HL-60 (cell line): ENCODE measurements at places on chromosomes 3 and 15.
A peak's percentile ranks its signal among the peaks of the same experiment; 100 is the strongest.

DNA sequence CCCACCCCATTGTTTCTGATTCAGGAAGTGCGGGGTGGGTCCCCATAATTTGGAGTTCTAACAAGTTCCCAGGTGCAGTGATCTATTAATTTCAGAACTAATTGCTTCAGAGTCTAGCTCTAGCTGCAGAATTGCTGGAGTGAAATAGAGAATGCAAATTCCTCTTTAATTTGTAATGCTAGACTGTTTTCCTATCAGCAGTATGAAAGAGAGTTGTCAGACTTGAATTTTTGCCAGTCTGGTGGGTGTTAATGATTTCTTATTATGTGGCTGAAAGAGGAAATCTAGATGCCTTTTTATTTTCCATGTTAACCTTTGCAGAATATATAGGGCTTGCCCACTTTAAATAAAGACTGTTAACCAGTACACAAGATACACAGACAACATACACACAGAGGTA is 23.7 kb downstream of the APH1B start:
- DNase-seq, result no peak

- DNase-seq, result no peak
Observed at GRCh38 chr3:26535151-26535550, 87.4 kb upstream of the LRRC3B start.

DNA sequence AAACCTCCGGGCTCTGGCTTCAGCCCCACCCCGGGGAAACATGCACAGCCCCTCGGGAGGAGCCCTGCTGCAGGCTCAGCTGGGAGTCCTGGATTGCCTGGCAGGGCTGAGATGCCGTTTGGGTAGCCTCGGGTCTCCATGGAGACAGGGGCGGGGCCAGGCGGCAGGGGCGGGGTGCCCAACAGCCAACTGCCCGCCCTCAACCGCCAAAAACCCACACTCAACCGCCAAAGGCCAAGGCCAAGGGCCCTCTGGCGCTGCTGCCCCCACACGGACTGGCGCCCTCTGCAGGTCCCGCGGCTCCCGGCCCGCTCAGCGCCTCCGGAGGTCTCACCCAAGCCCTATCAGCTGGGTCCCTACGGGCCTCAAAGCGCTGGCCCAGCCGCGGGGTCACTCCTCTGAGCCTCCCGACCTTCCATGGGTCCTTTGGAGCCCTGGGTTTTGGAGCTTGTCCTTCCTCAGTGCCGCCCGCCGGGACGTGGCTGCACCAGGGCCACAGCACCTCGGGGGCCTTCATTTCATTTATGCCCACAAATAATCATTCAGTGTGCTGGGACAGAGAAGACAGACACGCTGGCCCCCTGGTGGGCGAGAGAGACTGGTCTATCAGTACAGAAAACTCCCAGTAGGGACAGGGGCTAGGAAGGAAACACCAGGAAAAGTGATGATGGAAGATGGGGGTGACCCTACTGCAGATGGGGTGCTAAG is 33.5 kb upstream of the ACAD9 start:
- peak; percentile 99 for DNase-seq

DNA sequence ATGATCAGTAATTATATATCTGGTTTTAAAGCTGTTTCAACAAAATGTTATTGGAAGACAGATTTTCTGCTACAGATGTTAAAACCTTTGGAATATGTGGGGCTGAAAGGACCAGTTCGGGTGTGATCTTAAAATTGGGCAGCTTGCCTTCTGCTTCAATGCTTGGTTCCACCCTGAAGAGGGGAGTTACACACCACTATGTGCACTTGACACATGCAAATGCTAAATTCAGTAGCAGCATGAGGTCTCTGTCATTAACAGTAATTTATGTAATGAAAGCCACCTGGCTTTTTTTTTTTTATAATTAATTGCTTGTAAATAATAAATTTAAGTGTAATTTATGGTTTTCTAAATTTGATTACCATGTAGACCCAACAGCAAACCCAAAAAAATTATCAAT is 24.6 kb downstream of the CDIN1 start:
- no peak for DNase-seq

GRCh38 chr15:87871731-87872320 is 384.7 kb downstream of the NTRK3 start:
- DNase-seq, result no peak

GRCh38 chr15:67349634-67350033 is 95.0 kb downstream of the IQCH start:
- DNase-seq, result no peak

GRCh38 chr15:96767703-96768434 is 437.4 kb downstream of the NR2F2 start:
- no peak for DNase-seq

- no peak for DNase-seq
Observed at GRCh38 chr3:138437281-138437680, 2.9 kb downstream of the ESYT3 start.
